RWPE2 (cell line): ENCODE measurements at places on chromosomes 6 and 20.

- DNase-seq: no peak
Measured at GRCh38 chr6:65790666-65791065, 83.6 kb upstream of the EYS start.

DNA sequence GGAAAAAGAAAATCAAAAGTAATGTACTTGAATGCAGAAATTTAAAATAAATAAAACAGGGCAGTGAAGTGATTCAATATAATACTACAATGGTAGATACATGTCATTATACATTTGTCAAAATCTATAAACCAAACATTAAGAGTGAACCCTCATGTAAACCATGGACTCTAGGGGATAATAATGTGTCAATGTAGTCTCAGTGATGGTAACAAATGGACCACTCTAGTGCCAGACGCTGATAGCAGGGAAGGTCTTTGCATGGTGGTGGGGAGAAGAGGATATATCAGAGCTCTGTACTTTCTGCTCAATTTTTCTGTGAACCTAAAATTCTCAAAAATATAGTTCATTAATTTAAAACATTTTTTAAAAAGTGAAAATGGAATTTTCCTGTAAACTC, 19.8 kb upstream of the STXBP5 start:
- no peak for DNase-seq

GRCh38 chr6:48733581-48733980, 622.6 kb upstream of the PTCHD4 start:
- no peak for DNase-seq

- DNase-seq: no peak
Measured at GRCh38 chr6:33737267-33738026, 9.3 kb downstream of the IP6K3 start.

DNA sequence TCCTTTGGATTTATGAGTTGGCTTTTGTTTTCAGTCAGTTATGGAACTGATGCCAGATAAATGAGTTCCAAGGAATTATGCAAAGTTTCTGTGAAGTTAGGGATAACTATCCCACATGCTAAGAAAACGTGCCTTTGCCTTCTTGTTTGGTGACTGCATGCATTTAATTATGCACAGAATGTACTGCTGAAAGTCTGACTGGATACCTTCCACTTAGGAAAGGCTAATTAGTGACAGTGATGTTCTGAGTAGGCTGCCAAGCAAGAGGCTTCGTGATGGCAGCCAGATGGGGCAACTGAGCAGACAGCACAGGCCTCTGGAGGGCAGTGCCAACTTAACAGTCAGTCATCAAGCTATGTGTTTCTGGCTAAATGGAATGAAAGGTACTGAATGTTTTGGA, 289.9 kb downstream of the CD109 start:
- DNase-seq: no peak

DNA sequence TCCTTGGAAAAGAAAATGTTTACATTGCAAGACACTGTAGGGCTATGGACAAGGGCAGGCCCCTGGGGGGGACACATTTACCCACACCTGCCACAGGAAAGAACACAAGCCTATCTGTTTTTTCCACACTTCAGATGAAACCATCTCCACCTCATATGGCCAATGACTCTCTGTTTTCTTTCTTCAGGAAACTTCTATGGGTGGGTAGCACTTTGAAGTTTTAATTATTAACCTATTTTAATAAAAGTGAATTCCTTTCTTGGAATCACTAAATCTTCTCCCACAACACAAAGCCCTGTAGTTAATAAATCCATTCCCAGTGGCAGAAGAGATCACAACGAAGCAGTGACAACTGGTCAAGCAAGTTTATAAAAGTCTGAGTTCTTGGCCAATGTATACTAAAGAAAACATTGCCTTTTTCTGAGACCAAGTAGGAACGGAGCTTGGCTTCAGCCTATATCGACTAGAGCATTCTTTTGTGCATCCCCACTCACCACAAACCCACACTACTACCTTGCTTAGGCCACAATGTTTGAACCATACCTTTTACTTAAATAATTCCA, 125.1 kb upstream of the CARMIL1 start:
- no peak for DNase-seq

GRCh38 chr6:5457041-5457440, 195.7 kb downstream of the FARS2 start:
- no peak for DNase-seq

DNA sequence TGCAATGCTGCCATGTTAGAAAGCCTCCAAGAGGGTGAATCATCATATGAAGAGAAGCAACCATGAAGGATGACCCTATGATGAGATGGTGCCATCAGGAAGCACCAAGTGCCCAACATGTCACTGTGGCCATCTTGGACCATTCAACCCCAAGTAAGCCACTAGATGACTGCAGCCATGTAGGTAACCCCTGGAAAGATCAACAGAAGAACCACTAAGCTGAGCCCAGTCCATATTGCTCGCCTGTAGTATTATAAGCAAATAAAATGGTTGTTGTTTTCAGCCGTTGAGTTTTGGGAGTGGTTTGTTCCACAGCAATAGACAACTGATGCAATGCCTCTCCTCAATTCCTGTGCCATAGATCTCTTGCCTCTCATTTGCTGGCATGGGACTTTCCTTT, 140.9 kb downstream of the SCML4 start:
- DNase-seq: no peak

- DNase-seq: no peak
Measured at GRCh38 chr6:43764772-43765171, 5.2 kb upstream of the VEGFA start.

GRCh38 chr20:53639647-53640440, 46.2 kb upstream of the ZNF217 start:
- peak; percentile 12 for DNase-seq

GRCh38 chr20:6466075-6466810, 301.2 kb upstream of the BMP2 start:
- no peak for DNase-seq

GRCh38 chr6:36361071-36361470, 24.4 kb upstream of the BNIP5 start:
- no peak for DNase-seq

DNA sequence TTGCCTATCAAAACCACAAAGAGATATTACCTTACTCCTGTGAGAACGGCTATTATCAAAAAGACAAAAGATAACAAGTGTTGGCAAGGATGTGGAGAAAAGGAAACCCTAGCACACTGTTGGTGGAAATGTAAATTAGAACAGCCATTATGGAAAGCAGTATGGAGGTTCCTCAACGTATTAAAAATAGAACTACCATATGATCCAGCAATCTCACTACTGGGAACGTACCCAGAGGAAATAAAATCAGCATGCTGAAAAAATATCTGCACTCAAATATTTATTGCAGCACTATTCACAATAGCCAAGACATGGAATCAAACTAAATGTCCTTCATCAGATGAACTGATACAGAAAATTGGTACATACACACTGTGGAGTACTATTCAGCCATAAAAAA, 149.4 kb upstream of the MLN start:
- no peak for DNase-seq

- DNase-seq: peak; percentile 73
Measured at GRCh38 chr6:92779746-92780145, 639.6 kb downstream of the EPHA7 start.

GRCh38 chr6:145531032-145531431, 204.3 kb downstream of the EPM2A start:
- no peak for DNase-seq

DNA sequence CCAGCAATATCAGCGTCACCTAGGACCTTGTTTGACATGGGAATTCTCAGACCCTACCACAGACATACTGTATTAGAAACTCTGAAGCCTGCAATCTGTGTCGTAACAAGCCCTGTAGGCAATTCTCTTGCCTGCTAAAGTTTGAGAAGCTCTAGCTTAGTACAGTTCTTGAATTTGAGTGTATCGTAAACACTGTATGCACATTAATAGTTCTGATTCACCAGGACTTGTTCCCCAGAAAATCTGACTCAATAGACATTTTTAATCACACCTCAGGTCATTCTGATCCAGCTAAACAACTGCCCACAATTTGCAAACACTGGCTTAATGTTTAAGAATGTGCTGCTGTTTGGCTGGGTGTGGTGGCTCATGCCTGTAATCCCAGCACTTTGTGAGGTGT, 414.3 kb downstream of the TFAP2A start:
- DNase-seq: no peak

DNA sequence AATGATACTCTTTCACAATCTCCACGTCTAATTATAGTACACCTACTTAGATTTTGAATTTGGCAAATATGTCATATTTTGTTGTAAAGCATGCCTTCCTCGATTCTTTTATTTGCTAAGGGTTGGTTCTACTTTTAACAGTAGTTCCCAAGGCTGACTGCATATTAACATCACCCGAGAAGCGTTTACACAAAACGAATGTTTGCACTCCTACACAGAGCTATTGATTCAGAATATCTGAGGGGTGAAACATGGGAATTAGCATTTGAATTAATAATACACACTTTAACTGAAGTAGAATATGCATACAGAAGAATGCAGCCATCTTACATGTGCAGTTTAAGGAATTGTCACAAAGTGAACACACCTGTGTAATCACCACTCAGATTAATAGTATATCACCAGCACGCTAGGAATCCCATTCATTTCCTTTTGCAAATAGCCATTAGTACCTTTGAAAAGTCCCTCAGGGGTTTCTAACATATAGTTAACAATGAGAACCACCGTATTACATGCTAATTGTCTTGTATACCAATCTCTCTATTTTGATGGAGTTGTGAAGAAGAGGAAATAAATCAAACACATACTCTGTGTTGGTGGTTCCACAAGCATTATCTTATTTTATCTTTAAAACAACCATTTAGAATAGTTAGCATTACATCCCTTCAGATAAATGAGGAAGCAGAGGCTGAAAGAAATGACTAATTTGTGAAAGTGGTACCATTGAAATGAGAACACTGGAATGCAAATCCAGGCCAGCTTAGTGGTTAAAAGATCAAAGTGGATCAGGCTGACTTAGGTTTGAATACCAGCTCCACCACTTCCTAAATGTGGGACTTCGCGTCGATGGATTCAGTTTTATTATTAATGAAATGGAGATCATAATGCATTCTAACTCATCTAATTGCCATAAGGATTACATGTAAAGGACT, 317.6 kb downstream of the HDGFL1 start:
- no peak for DNase-seq

DNA sequence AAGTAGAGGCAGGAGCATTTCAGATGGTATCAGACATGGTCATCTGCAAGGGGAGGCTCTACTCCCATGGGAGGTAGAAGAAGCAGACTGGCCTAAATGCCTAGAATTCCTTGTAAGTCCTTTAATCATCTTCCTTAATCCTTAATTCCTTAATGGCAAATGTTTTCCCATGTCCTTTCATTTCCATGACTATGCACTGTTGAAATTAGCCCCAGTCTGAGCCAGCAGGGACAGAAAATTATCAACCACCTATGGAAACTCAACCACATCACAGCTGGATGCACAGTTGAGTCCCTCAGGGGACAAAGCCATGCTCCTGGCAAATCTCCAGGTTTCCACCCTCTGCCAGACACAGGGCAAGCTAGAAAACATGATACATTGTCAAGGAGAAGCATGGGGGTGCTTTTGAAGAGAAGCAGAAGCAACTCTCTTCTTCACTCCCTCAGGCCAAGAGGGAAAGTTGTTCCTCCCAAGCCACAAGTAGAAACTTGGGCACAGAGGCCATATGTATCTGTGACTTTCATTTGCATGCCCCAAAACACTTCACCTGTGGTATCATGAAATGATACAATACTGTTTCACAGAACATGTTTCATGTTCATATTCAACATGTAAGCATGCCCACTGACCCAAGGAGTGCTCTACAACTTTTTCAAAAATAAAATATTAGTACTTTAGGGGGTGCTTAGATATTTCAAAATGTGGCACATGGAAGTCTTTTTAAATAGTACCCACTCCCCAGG, 683.6 kb downstream of the KIF16B start:
- no peak for DNase-seq

GRCh38 chr6:136012198-136012887, 160.8 kb downstream of the PDE7B start:
- DNase-seq: no peak

DNA sequence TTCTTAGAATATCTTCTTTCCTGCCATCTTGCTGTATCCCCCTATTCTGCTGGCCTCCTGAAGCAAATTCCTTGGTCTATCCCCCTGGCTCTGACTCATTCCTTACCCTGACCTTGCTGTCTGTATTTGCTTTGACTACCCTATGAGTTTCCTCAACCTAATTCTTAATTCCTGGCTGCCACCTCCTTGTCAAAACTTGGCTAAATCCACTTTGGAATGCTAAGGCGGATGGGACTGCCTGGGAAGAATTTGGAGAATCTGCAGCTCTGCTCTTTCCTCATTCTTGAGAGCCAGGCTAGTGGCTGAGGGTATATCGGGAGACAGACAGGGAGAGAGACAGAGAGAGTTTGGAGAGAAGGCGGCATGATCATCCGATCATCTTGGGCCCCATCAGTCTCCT, 24.4 kb downstream of the CAP2 start:
- DNase-seq: no peak
